ENCODE measurements at places on chromosomes 5 and 9. TPM values are rescaled to one million over a fixed set of nuclear protein-coding genes. Genes with fewer than 3 reads are reported as not detected.

The ELAVL2 gene
- total RNA-seq = not detected

The CEL gene
- 3.1 TPM for total RNA-seq

The ISL1 gene
- total RNA-seq = not detected

The PITX1 gene
- 0.43 TPM for total RNA-seq

The PPP3R2 gene
- not detected for total RNA-seq

The SPINK7 gene
- total RNA-seq = not detected

The NOXA1 gene
- 0.34 TPM for total RNA-seq

The RAPGEF6 gene
- total RNA-seq = 26.8 TPM

The GRIA1 gene
- total RNA-seq = not detected

The RNF44 gene
- 58.4 TPM for total RNA-seq

The IFNA2 gene
- not detected for total RNA-seq

The WNT8A gene
- not detected for total RNA-seq

The OR13J1 gene
- not detected for total RNA-seq

The EQTN gene
- total RNA-seq = not detected

The FOXD4L5 gene
- not detected for total RNA-seq
